ENCODE measurements at places on chromosomes 16 and 17.

DNA sequence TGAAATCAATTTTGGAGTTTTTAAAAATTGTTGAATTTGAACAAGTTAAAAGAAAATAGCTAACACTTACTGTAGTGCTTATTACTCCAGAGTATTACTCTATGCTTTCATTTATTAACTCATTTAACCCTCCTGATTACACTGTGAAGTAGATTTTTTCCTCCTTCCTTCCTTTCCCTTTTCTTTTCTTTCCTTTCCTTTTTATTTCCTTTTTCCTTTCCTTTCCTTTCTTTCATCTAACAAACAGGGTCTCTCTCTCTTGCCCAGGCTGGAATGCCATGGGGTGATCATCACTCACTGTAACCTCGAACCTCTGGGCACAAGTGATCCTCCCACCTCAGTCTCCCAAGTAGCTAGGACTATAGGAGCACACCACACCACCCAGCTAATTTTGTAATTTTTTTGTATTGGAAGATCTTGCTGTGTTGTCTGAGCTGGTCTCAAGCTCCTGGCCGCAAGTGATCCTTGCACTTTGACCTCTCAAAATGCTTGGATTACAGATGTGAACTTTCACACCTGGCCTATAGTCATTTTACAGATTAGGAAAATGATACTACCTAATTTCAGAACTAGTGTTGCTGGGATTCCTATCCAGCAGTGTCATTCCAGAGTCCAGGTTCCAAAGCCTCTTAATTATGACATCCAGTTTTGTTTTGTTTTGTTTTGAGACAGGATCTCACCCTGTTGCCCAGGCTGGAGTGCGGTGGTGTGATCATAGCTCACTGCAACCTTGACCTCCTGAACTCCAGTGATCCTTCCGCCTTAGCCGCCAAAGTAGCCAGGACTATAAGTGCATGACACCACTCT, 59.9 kb downstream of the TAOK1 start:
- DNase-seq, result no peak

DNA sequence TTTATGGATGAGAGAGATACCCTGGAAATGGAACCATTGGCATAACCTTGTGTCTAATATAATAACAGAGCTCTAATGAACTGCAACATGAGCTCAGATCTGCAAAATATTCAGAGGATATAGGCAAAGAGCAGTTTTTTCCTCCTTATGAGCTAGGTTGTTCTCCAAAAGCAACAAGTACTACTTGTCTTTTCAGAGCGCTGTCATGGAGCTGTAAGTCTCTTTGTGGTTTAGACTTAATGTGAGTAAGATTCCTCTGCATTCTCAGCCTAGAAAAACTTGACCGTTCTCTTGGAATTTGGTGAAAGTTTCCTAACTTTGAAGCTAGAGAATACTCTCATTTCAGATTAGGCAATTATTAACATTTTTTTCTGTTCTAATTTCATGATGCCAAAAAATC, 85.2 kb downstream of the FTO start:
- no peak for DNase-seq

GRCh38 chr17:48129981-48130380, 22.4 kb downstream of the SNX11 start:
- no peak for DNase-seq

GRCh38 chr16:82852388-82853008, 225.7 kb downstream of the CDH13 start:
- no peak for DNase-seq
